ENCODE measurements at places on chromosomes 3 and 15. TPM values are rescaled to one million over a fixed set of nuclear protein-coding genes. Genes with fewer than 3 reads are reported as not detected.

The GREM1 gene
- 213 TPM for total RNA-seq

The AMIGO3 gene
- under 0.01 TPM for total RNA-seq

The CHRM5 gene
- under 0.01 TPM for total RNA-seq

The ZNF445 gene
- 8.8 TPM for total RNA-seq

The CAMP gene
- total RNA-seq: not detected

The IRAK2 gene
- total RNA-seq: 5.2 TPM

The PLSCR2 gene
- total RNA-seq: 0.32 TPM

The PRSS50 gene
- total RNA-seq: not detected

The GPR156 gene
- total RNA-seq: 0.32 TPM

The HYKK gene
- total RNA-seq: 1.7 TPM

The MAN2C1 gene
- 85.9 TPM for total RNA-seq

The DPPA4 gene
- total RNA-seq: not detected

The BUB1B gene
- 1.5 TPM for total RNA-seq

The FGF7 gene
- total RNA-seq: 393 TPM

The ADIPOQ gene
- not detected for total RNA-seq

The TSC22D2 gene
- total RNA-seq: 2.6 TPM

The TRPM1 gene
- not detected for total RNA-seq

Data from bronchial smooth muscle cell (primary cell).